Endothelial cell of umbilical vein (primary cell): ENCODE measurements at places on chromosomes 6 and 20. TPM values are rescaled to one million over a fixed set of nuclear protein-coding genes. Genes with fewer than 3 reads are reported as not detected.

Gene MUC22
- not detected in 2 replicates for total RNA-seq

Gene CSNK2B
- 206 and 214 TPM in 2 replicates for total RNA-seq

Gene TOP1
- total RNA-seq = 75.1 and 77.4 TPM in 2 replicates

Gene RAB5IF
- total RNA-seq = 109 and 113 TPM in 2 replicates

Gene FOXS1
- total RNA-seq = not detected in 2 replicates

Gene TJAP1
- total RNA-seq = 31.8 and 33.1 TPM in 2 replicates

Gene SLC18B1
- 8.4 and 8.5 TPM in 2 replicates for total RNA-seq

Gene ZNF334
- total RNA-seq = 0.30 and 1.6 TPM in 2 replicates

Gene MAFB
- total RNA-seq = 1.3 and 1.8 TPM in 2 replicates

Gene SAMD3
- total RNA-seq = not detected in 2 replicates

Gene BPIFB4
- not detected in 2 replicates for total RNA-seq

Gene SOX12
- total RNA-seq = 32.2 and 37.7 TPM in 2 replicates

Gene PPP1R3D
- total RNA-seq = 4.9 and 5.2 TPM in 2 replicates

Gene TSHZ2
- total RNA-seq = not detected in 2 replicates

Gene RXRB
- 43.4 and 45.6 TPM in 2 replicates for total RNA-seq

Gene GJA10
- total RNA-seq = not detected in 2 replicates

Gene PLEKHG1
- total RNA-seq = 49.7 and 62.5 TPM in 2 replicates

Gene SLC22A16
- not detected in 2 replicates for total RNA-seq

Gene CCN6
- total RNA-seq = not detected in 2 replicates

Gene OOEP
- not detected in 2 replicates for total RNA-seq

Gene NKX2-4
- not detected in 2 replicates for total RNA-seq

Gene SLC13A3
- 0.09 and 0.40 TPM in 2 replicates for total RNA-seq

Gene TPD52L1
- 0.29 and 0.83 TPM in 2 replicates for total RNA-seq

Gene TRIM40
- not detected in 2 replicates for total RNA-seq

Gene PRRT1
- total RNA-seq = 0.76 and 1.3 TPM in 2 replicates

Gene PRDM13
- not detected in 2 replicates for total RNA-seq

Gene KCNK16
- not detected in 2 replicates for total RNA-seq

Gene SUMO4
- total RNA-seq = 2.6 and 3.1 TPM in 2 replicates

Gene SLC35D3
- total RNA-seq = not detected in 2 replicates

Gene PPARD
- 23.4 and 29.2 TPM in 2 replicates for total RNA-seq

Gene TAGAP
- not detected in 2 replicates for total RNA-seq

Gene IL22RA2
- total RNA-seq = not detected in 2 replicates

Gene LCA5
- total RNA-seq = 4.2 and 4.9 TPM in 2 replicates

Gene HMGCLL1
- total RNA-seq = not detected in 2 replicates

Gene GPLD1
- total RNA-seq = 0.53 TPM in 1 of 2 replicates, not detected in the other

Gene EPB41L2
- 84.8 and 87.7 TPM in 2 replicates for total RNA-seq
